Stimulated activated CD8-positive, alpha-beta memory T cell treated with anti-CD3 and anti-CD28 coated beads, Interleukin-7, amount 100 ng/mL, for 1 hour (primary cell): ENCODE measurements at places on chromosomes 5 and 9.

DNA sequence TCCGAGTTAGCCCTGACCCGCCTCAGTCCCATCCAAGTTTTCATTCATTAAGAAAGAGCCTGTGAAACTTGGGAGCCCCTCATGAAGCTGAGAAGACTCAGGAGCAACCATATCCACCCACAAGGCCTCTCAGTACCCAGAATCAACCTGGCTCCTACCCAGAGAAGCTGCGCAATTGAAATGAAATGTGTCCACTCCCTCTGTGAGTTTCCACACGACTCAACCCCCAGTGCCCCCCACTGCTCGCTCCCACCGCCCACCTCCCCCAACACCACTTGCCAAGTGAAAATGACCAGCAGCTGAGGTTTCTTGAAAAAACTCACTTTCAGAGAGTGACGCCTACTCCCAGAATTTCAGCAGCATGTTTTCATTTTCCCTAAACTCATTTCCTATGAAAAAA, 104.6 kb downstream of the CDK5RAP2 start:
- no peak for DNase-seq

- no peak for DNase-seq
Observed at GRCh38 chr9:88978034-88978433, 13.2 kb upstream of the S1PR3 start.

GRCh38 chr5:154260224-154260927, 69.8 kb downstream of the GALNT10 start:
- DNase-seq = no peak

DNA sequence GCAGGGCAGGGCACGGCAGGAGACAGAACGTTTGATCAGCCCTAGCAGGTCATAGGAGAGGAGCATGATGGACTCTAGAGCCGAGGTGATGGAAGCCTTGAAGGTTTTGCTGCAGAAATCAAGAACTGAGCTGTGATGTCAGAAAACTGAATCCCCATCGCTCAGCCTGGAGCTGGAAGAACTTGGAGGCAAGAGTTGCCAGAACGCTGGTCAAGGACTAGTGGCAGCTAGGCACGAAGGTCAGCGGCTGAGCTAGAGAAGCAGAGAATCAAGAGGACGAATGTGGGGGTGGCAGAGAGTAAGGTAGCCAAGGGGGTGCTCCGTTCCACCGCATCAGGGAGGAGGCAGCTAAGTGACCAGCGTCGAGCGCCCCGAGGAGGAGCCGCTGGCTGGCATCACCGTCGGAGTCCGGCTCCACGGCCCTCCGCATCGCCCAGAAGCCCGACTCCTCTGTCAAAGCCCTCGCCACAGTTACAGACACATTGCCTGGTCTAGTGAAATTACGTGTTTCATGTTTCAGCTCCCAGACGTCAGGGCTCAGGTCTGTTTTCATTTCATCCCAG, 1.2 kb upstream of the GALNT10 start:
- DNase-seq = no peak

DNA sequence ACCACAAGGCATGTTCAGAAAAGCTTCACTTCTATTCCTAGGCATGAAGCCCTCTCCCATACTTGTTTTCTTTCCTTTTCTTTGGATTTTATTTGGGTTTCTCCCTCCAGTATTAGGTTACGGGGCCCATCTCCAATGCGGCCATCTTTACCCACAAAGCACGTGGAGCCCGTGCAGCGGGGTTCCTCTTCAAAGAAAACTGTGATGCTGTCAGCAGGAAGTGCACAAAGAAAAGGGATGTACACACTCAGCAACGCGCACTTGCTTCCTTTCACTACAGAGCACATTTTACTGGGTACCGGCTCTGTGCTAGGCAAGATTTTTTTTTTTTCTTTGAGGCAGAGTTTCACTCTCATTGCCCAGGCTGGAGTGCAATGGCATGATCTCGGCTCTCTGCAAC, 106.6 kb downstream of the COL23A1 start:
- DNase-seq = peak; percentile 13

DNA sequence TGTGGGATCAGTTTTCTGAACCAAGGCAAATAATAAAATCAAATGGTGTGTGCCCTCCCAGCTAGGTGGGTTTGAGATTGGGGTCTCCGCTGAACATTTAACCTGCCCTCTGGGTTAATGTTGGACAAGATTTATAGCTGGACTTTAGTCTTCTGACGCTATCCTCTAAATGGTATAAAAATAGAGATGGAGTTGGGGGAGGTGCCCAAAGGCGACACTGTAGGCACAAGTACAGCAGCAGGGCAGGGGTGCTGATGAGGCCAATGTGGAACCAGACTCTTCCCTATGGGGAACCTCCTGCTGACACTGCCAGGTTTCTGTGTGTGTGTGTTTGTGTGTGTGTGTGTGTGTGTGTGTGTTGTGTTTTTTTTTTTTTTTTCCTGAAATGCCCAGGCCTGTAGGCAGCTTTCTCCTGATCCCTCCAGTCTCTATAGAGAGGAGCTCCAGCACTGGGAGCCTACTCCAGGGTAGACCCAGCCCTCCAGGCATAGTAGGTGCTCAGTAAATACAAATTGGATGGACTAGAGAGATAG, 37.9 kb downstream of the PCDH1 start:
- no peak for DNase-seq

DNA sequence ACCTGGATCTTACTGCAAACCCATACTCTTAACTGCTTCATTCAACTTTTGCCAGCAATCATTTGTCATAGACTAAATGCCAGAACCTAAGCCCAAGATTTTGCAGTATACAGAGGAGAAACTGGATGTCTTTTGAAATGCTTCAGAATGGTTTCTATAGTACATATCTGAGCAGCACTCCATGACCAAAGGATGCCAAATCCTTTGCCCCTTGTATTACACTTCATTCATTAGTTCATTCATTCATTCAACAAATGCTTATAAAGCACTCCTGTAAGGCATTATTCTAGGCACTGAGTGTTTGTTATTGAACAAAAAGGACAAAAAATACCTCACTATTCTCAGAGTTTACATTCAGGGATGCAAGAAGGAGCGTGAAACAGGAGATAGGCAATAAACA, 119.9 kb downstream of the SLC1A3 start:
- DNase-seq = no peak

DNA sequence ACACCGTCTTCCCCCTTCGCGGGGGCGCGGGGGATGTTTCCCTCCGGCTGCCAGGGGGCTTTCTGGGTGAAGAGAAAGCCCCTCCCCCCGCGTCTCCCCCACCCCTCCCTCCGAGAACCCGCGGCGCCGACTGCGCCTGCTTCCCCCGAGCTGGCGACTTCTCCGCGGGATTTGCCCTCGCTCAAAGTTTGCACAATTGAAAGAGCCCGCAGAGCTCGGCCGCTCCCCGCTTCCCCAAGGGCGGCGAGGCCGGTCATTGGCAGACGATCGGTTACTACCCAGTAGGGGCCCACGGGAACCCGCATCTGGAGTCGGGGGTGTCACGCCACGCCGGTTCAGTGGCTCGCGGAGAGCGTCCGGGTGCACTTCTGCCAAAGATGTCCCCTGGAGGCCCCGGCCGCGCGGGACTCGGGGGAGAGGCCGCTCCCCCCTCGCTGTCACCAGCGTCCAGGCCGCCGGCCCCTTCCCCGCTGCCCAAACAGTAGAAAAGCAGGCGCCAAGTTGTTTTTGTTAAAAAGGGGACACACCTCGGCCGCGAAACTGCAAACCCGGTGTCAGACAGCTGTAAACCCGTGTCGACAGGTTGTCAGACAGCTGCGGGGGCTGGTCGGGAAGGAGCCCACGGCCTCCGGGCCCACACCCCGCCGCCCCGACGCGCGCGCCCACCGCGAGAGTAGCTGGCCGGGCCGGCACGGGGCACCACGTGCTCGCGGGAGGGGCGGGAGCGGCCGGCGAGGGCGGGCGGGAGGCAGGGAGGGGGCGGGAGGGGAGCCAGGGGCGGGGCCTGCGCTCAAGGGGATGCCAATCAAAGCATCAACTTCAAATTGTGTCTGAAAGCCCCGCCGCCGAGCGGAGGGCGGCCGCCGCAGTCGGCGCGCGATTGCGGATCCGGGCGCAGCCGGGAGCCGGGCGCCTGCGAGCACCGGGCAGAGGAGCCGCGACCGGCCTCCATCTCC, at the start of gene IRX1:
IRX1 (plus strand) TSS at position 827 of the 956 bp plus-strand sequence. CDS start 274 bp downstream, outside the sequence.
- no peak for DNase-seq

DNA sequence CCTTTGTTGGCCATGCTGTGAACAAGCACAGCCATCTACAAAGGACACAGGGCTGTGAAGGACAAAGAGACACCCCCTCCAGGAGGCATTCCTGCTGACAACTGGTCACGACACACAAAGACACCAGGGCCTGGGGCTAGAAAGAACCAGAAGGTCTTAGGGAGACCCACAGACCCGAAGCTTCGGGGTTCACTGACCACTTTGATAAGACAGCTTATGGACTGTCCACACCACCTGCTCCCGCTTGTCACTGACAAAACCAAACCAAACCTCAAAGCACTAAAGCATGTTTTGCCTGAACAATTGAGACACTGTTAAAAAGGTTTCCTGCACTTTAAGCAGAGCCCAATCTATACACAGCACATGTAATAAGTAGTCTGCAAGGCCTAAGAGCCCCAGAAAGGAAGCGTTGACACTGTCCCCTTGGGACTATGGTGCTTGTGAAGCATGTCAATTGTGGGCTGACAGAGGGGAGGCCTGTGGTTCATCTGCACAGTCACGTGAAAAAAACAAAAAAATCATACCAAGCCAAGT, 185.0 kb downstream of the GAPVD1 start:
- no peak for DNase-seq

- DNase-seq = no peak
Observed at GRCh38 chr5:17243287-17244063, 26.0 kb downstream of the BASP1 start.

DNA sequence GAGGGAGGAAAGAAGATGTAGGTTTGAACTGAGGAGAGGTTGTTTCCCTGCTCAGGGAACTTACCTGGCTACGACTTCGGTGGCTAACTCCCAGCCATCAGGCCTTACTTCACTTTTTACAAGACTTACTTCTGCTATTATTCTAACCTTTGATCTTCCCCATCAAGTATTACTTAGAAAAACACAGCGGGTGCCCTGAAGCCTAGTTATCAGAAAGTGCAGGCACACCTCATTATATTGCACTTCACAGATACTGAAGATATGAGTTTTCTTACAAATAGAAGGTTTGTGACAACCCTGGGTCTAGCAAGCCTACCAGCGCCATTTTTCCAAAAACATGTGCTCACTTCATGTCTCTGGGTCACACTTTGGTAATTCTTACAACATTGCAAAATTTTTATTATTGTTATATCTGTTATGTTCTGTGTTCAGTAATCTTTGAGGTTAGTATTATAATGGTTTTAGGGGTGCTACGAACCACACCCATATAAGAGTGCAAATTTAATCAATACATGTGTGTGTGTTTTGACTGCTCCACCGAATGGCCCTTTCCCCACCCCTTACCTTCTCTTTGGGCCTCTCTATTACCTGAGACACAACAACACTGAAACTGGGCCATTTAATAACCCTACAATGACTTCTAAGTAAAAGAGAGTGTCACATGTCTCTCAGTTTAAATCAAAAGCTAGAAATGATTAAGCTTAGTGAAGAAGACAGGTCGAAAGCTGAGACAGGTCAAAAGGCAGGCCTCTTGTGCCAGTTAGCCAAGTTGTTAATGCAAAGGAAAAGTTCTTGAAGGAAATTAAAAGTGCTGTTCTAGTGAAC, 2102.7 kb upstream of the WWC1 start:
- no peak for DNase-seq

DNA sequence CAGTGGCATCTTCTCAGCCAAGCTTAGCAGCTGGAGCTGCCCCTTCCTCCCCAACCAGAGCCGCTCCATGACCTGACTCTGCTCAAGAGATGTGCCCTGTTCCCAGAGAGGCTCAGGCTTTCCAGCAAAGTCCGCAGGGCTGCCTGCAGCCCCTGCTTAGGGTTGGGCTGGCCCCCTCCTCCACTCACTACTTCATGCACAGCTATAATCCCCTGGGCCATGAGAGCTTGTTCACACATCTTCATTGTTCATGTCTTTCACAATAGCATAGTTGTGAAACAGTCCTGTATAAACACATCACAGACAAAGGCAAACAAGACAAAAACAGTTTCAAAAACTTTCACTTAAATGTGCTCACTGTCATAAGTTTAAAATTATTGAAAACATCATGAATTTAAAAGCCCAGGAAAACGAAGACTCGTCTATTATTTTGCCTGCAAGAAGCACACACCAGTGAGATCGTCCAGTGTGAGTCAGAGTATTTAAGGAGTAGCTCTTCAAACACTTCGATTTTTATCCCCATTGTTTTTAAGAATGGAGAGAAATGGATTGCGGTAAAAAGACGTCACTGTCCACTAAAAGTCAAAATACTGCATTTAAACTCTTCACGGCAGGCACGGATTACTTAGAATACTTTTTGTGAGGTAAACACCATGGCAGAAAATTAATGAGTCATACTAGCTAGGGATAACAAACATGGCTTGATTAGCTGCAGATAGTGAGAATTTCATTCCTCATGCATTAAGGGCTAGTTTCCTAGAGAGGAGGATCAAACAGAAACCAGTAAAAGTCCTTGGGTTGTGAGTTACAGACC, 40.7 kb upstream of the S1PR3 start:
- DNase-seq = no peak

GRCh38 chr5:139246394-139246793, 47.1 kb upstream of the MATR3 start:
- no peak for DNase-seq

- no peak for DNase-seq
Observed at GRCh38 chr5:125967576-125967975, 455.6 kb upstream of the GRAMD2B start.

GRCh38 chr9:26157411-26157810, 479.2 kb upstream of the TUSC1 start:
- no peak for DNase-seq

GRCh38 chr9:71747576-71747975, 20.7 kb downstream of the CEMIP2 start:
- DNase-seq = no peak

DNA sequence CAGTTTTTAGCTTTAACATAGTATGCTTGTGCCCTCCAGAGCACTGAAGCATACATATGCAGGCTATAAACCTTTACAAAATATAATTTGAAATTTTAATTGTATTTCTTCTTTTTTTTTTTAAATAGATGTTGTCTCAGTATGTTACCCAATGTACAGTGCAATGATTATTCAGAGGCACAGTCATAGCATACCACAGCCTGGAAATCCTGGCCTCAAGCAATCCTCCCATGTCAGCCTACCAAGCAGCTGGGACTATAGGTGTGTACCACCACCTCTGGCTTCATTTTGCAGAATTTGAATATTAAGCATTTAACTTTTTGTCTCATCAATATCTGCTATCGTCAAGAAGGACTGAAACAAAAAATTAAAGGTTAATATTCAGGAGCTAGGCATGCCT, 16.9 kb upstream of the ZNF782 start:
- DNase-seq = no peak

DNA sequence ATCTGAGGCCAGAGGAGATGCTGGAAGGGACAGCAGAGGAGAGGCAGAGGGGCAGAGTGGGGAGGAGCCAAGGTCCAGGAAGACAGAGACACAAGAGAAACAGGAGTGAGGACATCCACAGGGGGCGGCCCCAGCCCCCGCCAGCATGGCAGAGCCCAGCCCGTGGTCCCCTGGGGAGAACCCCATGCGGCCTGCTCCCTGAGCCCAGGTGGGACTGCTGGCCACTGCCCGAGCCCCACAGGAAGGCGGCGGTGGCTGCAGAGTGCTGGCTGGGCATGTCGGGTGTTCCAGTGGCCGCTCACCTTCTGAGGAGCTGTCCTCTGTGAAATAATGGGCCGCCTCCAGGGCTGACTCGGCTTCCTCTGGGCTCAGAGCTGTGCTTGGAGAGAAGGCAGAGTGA, 8.9 kb upstream of the MRNIP start:
- no peak for DNase-seq
